ENCODE measurements at places on chromosomes 4 and X. TPM values are rescaled to one million over a fixed set of nuclear protein-coding genes. Genes with fewer than 3 reads are reported as not detected.

GRCh38 chr4:164095313-164096110 lies 601.0 kb downstream of the TMA16 start:
- no peaks in the 10 kb centered on the region for H3K36me3 ChIP-seq
- H3K4me3 ChIP-seq, result no peak overlapping the region
- H3K27me3 ChIP-seq, result no peaks in the 10 kb centered on the region
- no peak for DNase-seq
- H3K27ac ChIP-seq, result no peak overlapping the region
- H3K4me1 ChIP-seq, result no peaks in the 10 kb centered on the region

DNA sequence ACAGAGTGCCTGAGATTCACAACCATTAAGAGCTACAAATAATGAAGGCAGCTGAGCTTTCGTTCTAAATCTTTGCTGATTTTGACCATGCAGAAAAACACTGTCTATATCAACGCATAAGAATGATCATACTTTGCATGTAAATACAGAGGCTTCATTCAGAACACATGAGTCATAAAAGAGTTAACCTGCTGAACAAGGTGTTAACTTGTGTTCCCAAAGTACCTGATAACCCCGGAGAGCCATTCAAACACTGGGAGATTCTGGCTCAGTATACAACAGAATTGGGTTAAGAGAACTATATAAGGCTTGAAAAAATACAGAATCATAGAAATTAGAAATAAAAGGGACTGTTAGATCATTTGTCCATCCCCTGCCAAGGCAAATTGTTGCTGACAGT lies 964.3 kb upstream of the TENM3 start:
- H3K36me3 ChIP-seq, result no peaks in the 10 kb centered on the region
- H3K27ac ChIP-seq, result no peak overlapping the region
- H3K27me3 ChIP-seq, result no peaks in the 10 kb centered on the region
- no peak overlapping the region for H3K4me3 ChIP-seq
- no peak for DNase-seq
- H3K4me1 ChIP-seq, result no peaks in the 10 kb centered on the region

- no peaks in the 10 kb centered on the region for H3K27me3 ChIP-seq
- H3K4me1 ChIP-seq, result no peaks in the 10 kb centered on the region
- no peak for DNase-seq
- no peak overlapping the region for H3K4me3 ChIP-seq
- no peaks in the 10 kb centered on the region for H3K36me3 ChIP-seq
Observed at GRCh38 chr4:117640836-117641235, 393.4 kb upstream of the NDST3 start.

DNA sequence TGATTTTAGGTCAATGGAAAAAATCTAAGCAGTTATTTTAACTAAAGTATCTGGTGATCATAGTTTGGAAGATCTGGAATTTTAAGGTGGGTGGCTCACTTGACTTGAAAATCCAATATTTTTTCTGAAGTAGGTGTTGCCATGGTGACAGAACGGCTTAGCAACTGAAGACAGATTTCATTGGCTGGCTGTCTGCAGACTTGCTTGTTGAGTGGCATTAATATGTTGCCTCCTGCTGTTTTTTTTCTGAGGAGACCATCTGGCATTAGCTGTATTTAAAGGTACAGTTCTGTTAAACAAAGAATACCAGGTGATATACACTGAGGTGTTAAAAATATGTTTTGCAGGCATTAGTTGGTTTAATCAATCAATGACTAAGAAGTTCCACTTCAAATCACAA lies 19.8 kb downstream of the CPE start:
- no peak for DNase-seq
- no peaks in the 10 kb centered on the region for H3K36me3 ChIP-seq
- H3K4me3 ChIP-seq, result no peak overlapping the region

NLRP2B gene
- not detected for total RNA-seq

- no peak overlapping the region for H3K27ac ChIP-seq
- no peaks in the 10 kb centered on the region for H3K4me1 ChIP-seq
- DNase-seq, result no peak
- no peaks in the 10 kb centered on the region for H3K27me3 ChIP-seq
- H3K4me3 ChIP-seq, result no peak overlapping the region
Observed at GRCh38 chrX:6382284-6382683, 152.6 kb downstream of the VCX3A start.

CT45A3 gene
- not detected for total RNA-seq
